ENCODE measurements at places on chromosomes 2 and 18. TPM values are rescaled to one million over a fixed set of nuclear protein-coding genes. Genes with fewer than 3 reads are reported as not detected.

DNA sequence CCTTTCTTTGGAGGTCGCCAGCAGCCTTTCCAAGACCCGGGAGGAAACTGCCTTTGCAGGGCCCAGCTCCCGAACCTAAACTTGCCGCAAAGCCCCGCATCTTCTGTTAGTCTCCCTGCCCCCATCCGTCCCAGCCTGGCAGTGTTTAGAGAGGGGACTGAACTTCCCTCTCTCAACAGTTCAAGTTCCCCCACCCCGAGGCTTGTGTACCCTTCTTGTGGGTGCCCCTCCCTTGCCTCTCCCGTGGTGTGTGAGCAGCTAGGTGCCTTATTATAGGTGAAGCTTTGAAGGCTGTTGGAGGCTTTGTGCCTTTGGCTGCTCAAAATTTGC, 1.4 kb downstream of the LBH start:
- ATAC-seq = no peak

DNA sequence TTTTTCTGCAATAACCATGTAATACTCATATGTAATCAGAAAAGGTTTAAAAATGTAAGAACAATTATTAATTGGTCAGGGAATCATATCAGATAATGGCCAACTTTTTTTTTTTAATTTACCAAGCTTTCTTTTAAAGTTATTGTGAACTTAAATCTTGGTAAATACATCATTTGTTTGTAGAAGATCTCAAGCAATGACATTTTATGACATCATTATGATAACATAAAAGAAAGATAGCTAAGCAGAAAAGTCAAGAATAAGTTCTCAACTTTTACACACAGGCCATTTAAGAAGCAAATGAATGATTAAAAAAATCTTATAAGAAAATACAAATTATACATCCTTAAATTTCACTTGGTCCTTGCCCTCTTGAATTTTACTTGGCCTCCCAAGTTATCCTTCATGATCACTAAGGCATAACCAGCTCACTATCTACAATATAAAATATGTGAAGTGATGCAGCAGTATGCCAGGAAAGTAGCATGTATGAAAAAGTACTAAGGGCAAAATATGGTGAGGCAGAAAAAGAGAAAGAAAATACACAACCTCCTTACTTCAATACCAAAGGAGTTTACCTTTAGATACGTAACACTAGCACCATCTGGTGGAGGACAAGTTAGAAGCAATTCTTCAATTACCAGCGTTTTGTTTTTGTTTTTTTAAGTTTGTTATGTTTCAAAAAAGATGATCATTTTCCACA, 116.6 kb downstream of the SRBD1 start:
- ATAC-seq = no peak

GRCh38 chr2:183019718-183020442, 18.4 kb downstream of the NCKAP1 start:
- no peak for ATAC-seq

GRCh38 chr18:24364177-24364576, 33.4 kb downstream of the OSBPL1A start:
- no peak for ATAC-seq

DNA sequence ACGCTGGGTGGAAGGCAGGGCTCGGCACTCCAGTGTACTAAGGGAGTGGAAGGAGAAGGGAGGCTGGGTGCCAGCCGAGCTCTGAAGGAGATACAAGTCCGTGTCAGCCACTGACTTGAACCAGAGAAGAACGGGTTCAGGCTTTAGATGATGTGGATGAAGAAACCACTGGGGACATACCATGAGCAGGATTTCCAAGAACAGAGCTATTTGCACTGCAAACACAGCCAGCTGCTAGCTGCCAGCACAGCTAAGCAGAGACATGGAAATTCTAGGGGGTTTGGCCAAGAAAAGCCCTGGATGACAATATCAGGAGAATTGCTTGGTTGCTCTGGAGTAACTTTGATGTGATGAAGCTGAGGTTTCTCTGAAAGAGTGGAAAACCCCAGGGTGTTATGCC, 5.2 kb downstream of the CD207 start:
- ATAC-seq = no peak

GRCh38 chr18:45958730-45959129, 8.4 kb downstream of the EPG5 start:
- ATAC-seq = no peak

DNA sequence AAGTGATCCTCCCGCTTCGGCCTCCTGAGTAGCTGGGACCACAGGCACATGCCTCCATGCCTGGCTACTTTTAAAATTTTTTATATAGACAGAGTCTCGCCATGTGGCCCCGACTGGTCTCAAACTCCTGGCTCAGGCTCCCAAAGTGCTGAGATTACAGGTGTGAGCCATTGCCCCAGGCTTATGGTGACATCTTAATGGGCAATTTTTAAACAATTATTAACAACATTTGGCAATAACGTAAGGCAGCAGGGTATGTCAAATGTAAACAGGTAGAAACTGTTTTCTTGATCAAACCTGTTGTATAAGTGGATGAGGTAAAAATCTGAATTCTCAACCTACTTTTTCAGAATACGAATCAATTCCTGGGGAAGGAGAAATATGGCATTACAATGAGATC, 11.0 kb downstream of the FECH start:
- no peak for ATAC-seq

DNA sequence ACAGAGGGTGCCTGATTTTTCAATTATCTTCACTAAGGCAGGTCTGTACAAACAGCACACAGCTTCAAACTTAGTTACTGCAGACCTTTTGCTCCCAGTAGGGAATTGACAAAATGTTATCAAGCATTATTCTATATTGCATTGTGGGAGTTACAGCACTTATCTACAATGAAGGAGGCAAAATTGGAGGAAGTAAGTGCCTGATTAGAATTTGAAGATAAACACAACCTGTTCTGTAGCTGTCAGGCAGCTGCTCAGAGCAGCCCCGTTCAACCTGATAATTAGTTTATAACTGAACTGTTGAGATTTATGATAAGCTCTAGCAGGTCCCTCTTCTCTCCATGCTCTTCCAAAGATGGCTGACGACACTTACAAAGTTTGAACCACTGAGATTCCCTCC, 364.4 kb upstream of the CYRIA start:
- ATAC-seq = no peak

DNA sequence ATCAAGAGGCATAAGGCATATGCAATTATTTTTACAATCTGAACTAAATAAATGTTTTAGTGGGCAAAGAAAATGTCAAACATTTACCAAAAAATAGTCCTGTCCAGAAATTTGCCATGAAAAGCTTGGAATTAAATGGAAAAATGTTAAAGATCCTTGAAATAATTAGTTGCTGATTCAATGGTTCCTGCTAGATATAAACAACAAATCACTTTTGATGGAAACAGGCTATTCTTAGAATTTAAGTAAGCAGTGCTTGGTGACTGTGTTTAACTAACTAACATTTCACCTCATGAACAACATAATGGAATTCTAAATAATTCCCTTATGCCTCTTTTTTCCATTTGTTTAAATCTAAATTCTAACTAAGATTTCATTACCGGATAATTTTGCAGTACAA, 3.9 kb downstream of the RND3 start:
- ATAC-seq = no peak

GRCh38 chr2:120257522-120257921, 4.9 kb downstream of the RALB start:
- ATAC-seq = no peak

DNA sequence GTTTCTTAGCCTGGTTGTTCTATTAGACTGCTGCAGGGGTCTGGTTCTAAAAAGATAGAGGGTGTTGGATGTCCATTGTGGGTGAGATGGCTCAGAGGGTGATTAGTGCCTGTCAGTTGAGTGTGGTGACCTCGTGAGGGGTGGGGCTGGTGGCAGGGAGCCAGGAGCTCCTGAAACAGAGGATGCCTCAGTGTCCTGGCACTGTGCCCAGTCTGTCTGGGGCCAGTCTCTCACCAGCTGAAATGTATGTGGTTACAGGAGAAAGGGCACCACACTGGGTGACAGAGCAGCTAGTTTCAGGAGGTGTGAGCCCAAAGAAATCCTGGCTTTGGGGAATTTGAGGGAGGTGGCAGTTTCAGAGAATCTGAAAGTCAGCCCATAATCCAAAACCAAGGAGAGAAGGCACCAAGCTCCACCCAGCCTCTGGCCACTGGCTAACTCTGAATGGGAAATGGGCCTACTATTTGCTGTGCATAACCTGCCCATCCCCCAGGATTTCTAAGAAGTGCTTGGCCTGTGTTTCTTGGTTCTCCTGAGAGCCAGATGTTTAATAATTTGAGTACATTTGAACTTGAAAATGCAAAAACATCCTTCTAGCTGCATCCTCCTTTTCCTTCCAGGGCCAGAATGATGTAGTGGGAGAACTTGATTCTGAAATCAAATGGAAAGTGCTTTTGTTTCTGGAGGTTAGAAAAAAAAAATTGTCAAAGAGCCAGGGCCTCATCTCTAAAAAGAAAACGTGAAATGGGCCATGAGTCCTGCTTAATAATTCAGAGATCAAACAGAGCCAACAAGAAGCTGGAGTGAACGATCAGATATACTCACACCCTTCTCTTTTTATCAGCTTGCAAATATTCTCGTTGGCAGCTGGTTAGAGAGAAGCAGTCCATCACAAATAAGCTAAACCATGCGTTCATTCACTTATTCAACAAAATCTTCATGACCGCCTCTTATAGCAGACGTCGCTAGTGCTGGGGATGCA, 92.3 kb downstream of the B3GNT2 start:
- peak; percentile 86 for ATAC-seq

GRCh38 chr2:96413323-96413722, 77.8 kb downstream of the NCAPH start:
- no peak for ATAC-seq

DNA sequence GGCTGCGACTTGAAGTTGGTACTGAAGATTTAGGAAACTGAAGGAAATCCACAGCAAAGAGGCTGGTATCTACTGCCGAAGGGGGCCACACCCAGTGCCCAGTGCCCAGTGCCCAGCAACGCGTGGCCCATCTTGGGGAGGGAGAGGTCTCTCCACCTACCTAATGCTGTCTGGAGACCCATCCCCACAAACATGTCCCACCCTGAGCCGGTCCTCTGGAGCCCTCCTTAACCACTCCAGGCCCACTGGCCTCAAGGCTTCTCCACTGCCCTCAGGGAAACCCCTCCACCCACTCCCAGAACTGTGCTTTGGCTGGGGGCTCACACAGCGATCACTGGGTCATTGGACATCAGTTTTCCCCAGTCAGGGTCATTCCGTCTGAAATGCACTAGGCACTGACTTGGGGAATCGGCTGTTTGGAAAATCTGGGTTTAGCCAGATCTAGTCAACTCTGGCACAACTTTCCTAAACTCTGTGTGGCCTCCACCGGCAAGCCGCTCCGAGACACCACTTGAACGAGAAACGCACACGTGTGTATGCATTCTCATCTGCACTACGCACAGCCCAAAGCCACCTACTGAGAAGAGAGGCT, 20.1 kb downstream of the GPR55 start:
- ATAC-seq = no peak

MRO gene
- not detected for total RNA-seq

HOXD12 gene
- not detected for total RNA-seq

GAREM1 gene
- not detected for total RNA-seq
